ENCODE measurements at places on chromosomes 5 and 9.

- no peak for DNase-seq
These were observed 185.0 kb upstream of the ELL2 start for GRCh38 chr5:96146675-96147074.

- DNase-seq, result no peak
These were observed 615.9 kb downstream of the CHSY3 start for GRCh38 chr5:130520211-130520610.

- DNase-seq, result no peak
These were observed 348.4 kb downstream of the BRINP1 start for GRCh38 chr9:119020730-119021333.

DNA sequence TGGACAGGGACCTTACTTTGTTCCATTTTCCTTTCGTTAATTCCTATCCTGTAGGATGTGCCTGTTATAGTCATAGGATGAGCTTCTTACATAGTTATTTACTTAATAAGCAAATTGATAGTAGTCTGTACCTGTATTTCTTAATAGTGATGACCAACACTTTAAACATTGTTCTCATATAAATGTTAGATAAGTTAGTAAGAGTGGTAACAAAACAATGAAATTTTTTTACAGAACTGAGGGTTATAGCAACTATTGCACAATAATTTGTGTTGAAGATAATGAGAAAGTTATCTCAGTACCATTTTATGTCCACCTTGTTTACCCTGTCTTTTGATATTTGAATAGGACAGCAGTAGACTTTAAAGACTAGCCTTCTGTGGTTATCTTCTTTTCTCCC lies 162.9 kb upstream of the ELL2 start:
- DNase-seq, result no peak

GRCh38 chr5:173925449-173926071 lies 37.4 kb downstream of the CPEB4 start:
- peak; percentile 41 for DNase-seq

DNA sequence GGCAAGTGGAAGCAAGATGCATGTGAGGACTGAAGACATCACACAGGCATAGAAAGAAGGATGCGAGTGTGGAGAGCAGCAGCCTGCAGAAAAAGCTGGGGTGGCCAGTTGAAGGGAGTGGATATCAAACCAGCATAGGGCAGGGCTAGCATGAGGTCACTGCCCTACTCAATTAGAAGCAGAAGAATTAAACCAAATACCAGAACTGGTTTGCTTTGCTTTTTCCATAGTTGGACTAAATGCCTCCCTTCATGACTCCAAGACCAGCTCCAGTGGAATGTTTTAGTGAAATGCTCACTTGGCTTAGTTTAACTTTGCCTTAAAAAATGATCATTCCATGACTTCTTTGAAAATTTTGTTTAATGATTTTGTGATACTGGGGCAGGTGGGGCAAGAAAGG lies 45.8 kb downstream of the TMEM167A start:
- no peak for DNase-seq

DNA sequence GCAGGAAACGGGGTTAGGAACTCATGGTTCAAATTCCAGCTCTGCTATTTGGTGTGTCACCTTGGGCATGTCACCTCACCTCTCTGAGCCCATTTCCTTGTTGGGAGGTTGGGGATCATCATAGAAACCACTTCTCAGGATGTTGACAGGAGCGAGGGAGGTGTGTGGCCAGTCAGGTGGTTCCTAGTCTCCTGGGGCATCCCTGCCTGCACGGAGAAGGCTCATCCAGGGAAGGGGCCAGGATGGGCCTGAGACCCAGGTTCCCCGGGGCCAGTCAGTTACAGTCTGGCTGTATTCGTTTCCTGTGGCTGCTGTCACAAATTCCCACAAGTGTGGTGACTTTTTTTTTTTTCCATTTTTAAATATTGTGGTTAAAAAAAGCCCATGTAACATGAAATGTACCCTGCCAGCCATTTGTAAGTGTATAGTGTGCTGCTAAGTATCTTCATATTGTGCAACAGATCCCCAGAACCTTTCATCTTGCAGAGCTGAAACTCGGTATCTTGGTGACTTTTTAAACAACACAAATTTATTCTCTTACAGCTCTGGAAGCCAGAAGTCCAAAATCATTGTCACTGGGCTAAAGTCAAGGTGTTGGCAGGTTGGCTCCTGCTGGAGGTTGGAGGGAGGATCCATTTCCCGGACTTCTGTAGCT lies 78.7 kb upstream of the UNC5A start:
- no peak for DNase-seq

Measured in activated naive CD4-positive, alpha-beta T cell treated with Interleukin-2 at 50 U/mL for 16 hours (primary cell).